ENCODE measurements at places on chromosomes 3 and 15. TPM values are rescaled to one million over a fixed set of nuclear protein-coding genes. Genes with fewer than 3 reads are reported as not detected.

GRCh38 chr3:50164984-50165909 lies 10.1 kb downstream of the SEMA3F start:
- DNase-seq: no peak
- H3K27ac ChIP-seq: no peak overlapping the region
- no peaks in the 10 kb centered on the region for H3K27me3 ChIP-seq
- H3K4me3 ChIP-seq: no peak overlapping the region

- H3K27ac ChIP-seq: no peak overlapping the region
- no peaks in the 10 kb centered on the region for H3K4me1 ChIP-seq
These were observed 8.2 kb upstream of the NDN start for GRCh38 chr15:23695282-23695681.

GRCh38 chr3:148162132-148162531 lies 535.6 kb upstream of the AGTR1 start:
- no peak for DNase-seq
- no peak overlapping the region for H3K4me3 ChIP-seq
- H3K27ac ChIP-seq: no peak overlapping the region
- H3K27me3 ChIP-seq: no peaks in the 10 kb centered on the region
- no peaks in the 10 kb centered on the region for H3K36me3 ChIP-seq

GRCh38 chr15:71043373-71043772 lies 71.9 kb upstream of the THSD4 start:
- H3K4me1 ChIP-seq: no peaks in the 10 kb centered on the region
- no peak overlapping the region for H3K4me3 ChIP-seq
- no peak for DNase-seq
- no peak overlapping the region for H3K27ac ChIP-seq

GRCh38 chr3:105950881-105951600 lies 82.2 kb upstream of the CBLB start:
- H3K36me3 ChIP-seq: no peaks in the 10 kb centered on the region
- no peaks in the 10 kb centered on the region for H3K4me1 ChIP-seq
- no peaks in the 10 kb centered on the region for H3K27me3 ChIP-seq
- no peak overlapping the region for H3K4me3 ChIP-seq
- DNase-seq: no peak

GRCh38 chr3:150170852-150171520 lies 200.3 kb upstream of the PFN2 start:
- peaks cover 7% of the 10 kb centered on the region for H3K4me1 ChIP-seq
- H3K27me3 ChIP-seq: no peaks in the 10 kb centered on the region
- no peak overlapping the region for H3K4me3 ChIP-seq
- H3K27ac ChIP-seq: no peak overlapping the region

DNA sequence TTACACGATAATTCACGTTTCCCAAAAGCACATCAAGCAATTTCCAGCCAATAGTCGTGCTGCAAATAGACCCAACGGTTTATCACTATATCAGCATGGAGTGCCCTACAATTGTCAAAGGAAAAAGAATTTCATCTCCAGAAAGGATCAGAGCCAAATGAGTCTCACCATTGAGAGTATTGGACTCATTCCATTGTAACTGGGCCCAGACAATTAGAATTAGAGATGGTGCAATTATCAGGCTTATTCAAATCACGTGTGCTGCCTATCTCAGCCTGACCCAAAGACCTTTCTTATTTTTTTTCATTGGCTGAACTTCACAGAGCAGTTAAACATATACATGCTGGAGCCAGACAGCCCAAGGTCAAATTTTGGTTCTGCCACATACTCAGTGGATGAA lies 87.0 kb upstream of the LRTM1 start:
- H3K27me3 ChIP-seq: no peaks in the 10 kb centered on the region
- H3K27ac ChIP-seq: no peak overlapping the region
- H3K4me1 ChIP-seq: no peaks in the 10 kb centered on the region
- no peak for DNase-seq

DNA sequence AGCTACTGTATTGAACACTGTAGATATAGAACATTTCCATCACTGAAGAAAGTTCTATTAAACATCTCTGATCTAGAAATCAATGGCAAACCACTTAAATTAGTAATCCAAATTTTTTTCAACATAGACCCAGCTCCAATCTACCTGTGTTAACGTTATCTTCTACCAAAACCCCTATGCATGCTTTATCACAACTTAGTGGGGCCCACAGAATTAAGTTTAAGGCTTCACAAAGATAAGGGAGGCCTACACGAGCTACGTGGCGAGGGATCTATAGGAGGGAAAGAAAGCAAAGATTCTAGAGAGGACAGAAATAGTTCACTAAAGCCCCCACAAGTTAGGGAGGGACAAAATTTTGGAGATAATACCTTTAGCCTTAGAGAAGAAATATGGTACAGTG lies 116.1 kb downstream of the TFDP2 start:
- no peaks in the 10 kb centered on the region for H3K36me3 ChIP-seq
- H3K27me3 ChIP-seq: no peaks in the 10 kb centered on the region
- peaks cover 9% of the 10 kb centered on the region for H3K4me1 ChIP-seq

GRCh38 chr15:35167675-35168074 lies 82.6 kb upstream of the NANOGP8 start:
- H3K36me3 ChIP-seq: no peaks in the 10 kb centered on the region
- H3K27ac ChIP-seq: no peak overlapping the region
- no peak for DNase-seq

DNA sequence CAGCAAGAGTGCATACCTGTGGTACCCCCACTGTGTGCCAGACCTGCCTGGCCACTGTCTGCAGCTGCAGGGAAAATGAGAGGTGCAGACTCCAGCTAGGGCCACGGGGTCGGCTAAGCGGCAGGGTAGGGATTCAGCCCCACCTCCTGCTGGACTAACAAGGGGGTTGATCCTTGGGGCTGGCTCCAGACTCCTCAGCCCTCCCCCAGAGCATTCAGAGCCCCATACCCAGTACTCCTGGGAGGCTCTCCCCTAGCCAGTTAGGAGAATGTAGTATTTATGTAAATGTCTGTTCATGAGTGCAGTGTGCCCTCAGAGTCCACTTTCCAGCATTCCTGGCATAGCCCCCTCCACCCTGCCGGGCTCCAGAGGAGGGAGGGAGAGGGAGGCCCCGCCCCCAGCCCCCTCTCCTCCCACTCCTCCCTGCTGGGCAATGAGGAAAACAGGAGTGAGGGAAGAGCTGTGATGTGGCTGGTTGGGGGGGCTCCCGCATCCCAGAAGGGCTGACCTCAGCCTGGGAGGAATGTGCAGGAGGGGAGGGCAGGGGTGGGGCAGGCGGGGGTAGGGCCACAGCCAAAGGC lies 4.5 kb upstream of the SEMA3B start:
- no peaks in the 10 kb centered on the region for H3K36me3 ChIP-seq
- peaks cover 10% of the 10 kb centered on the region for H3K4me1 ChIP-seq
- no peak overlapping the region for H3K4me3 ChIP-seq
- H3K27me3 ChIP-seq: no peaks in the 10 kb centered on the region

- no peaks in the 10 kb centered on the region for H3K4me1 ChIP-seq
- H3K4me3 ChIP-seq: no peak overlapping the region
- no peaks in the 10 kb centered on the region for H3K36me3 ChIP-seq
- no peak for DNase-seq
- no peaks in the 10 kb centered on the region for H3K27me3 ChIP-seq
- H3K27ac ChIP-seq: no peak overlapping the region
These were observed 19.8 kb downstream of the WDR72 start for GRCh38 chr15:53739651-53740050.

DNA sequence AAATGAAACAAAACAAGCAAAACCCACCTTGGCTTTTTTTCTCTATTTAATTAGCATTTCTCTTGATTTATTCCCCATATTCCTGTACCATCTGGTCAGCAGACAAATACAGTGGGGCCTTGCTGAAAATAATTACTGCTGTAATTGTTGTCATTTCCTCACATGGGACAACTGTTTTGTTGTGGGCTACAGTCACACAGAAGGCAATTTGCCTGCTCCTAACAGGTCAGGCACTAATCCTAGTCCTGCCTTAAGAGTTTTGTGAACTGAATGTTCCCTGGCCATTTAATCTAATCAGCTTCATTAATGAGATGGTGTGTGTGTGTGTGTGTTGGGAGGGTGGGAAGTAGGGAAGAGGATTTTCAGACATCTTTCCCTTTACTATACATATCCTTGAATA lies 11.6 kb downstream of the TRPC1 start:
- H3K27ac ChIP-seq: no peak overlapping the region
- no peaks in the 10 kb centered on the region for H3K27me3 ChIP-seq
- no peaks in the 10 kb centered on the region for H3K4me1 ChIP-seq
- H3K36me3 ChIP-seq: no peaks in the 10 kb centered on the region
- no peak for DNase-seq
- no peak overlapping the region for H3K4me3 ChIP-seq

- no peaks in the 10 kb centered on the region for H3K36me3 ChIP-seq
- H3K27me3 ChIP-seq: no peaks in the 10 kb centered on the region
- no peak for DNase-seq
- no peak overlapping the region for H3K4me3 ChIP-seq
- no peak overlapping the region for H3K27ac ChIP-seq
- no peaks in the 10 kb centered on the region for H3K4me1 ChIP-seq
These were observed 399.4 kb downstream of the ROBO1 start for GRCh38 chr3:79368403-79368802.

- no peak overlapping the region for H3K4me3 ChIP-seq
- no peaks in the 10 kb centered on the region for H3K36me3 ChIP-seq
- DNase-seq: no peak
- no peaks in the 10 kb centered on the region for H3K4me1 ChIP-seq
These were observed 67.8 kb downstream of the BDH1 start for GRCh38 chr3:197487911-197488391.

The BBX gene
- 81.8 TPM for total RNA-seq

The MEX3B gene
- total RNA-seq: 0.37 TPM

The PTH1R gene
- total RNA-seq: not detected

The CAMK2N2 gene
- total RNA-seq: 5.0 TPM

The TIGIT gene
- total RNA-seq: 3.3 TPM

The ZDHHC19 gene
- not detected for total RNA-seq

The KIF9 gene
- total RNA-seq: 8.3 TPM

The AMT gene
- 2.4 TPM for total RNA-seq
